Adipose tissue (tissue), 3 donors: ENCODE measurements at places on chromosomes 2 and 18. TPM values are rescaled to one million over a fixed set of nuclear protein-coding genes. Genes with fewer than 3 reads are reported as not detected.

Gene INPP5D
- 2.8 TPM for polyA plus RNA-seq

Gene DUSP2
- polyA plus RNA-seq: 7.8 TPM

Gene THUMPD2
- polyA plus RNA-seq: 4.8 TPM

Gene HOXD13
- 0.51 TPM for polyA plus RNA-seq

Gene UGT1A7
- polyA plus RNA-seq: not detected

Gene APCDD1
- 28.9 TPM for polyA plus RNA-seq

Gene SPP2
- not detected for polyA plus RNA-seq
